ENCODE measurements at places on chromosomes 16 and 17.

DNA sequence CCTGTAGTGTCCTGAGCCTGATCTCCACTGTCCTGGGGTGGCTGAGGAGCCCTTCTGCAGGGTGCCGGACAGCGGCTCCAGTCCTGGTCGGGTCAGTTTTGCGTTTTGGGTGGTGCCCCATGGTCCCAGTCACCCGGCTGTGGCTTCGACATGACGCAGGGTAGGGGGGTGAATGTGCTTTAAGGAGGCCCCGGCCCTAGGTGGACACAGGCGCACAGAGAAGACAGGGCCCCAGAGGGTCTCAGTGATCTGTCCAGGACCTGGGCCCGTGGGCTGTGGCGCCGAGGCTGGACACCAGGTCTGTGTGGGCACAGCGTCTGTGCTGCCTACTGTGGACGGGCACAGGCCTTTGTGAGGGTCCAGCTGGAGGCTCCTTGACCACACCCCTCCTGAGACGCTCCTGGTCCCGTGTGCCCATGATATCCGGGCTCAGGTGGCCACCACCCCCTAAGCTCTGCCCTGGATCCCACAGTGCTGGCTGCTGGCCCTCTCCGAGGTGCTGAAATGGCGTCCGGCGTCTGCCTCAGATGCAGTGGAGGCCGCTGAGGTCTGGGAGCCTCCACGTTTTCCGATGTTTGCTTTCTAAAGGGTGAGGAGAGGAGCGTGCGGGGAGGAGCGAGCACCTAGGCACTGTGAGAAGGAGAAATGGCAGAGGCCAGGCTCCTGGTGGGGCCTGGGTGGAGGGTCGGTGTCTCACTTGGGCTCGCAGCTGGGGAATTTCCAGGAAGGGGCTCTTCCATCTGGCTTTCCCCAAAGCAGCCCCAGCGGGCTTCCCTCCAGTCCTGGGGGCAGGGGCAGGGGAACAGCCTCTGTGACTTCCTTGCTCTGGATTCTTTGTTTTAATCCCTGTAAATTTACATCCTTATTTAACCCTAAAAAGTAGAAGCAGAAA, 56.1 kb upstream of the ACSF3 start:
- DNase-seq, result no peak

DNA sequence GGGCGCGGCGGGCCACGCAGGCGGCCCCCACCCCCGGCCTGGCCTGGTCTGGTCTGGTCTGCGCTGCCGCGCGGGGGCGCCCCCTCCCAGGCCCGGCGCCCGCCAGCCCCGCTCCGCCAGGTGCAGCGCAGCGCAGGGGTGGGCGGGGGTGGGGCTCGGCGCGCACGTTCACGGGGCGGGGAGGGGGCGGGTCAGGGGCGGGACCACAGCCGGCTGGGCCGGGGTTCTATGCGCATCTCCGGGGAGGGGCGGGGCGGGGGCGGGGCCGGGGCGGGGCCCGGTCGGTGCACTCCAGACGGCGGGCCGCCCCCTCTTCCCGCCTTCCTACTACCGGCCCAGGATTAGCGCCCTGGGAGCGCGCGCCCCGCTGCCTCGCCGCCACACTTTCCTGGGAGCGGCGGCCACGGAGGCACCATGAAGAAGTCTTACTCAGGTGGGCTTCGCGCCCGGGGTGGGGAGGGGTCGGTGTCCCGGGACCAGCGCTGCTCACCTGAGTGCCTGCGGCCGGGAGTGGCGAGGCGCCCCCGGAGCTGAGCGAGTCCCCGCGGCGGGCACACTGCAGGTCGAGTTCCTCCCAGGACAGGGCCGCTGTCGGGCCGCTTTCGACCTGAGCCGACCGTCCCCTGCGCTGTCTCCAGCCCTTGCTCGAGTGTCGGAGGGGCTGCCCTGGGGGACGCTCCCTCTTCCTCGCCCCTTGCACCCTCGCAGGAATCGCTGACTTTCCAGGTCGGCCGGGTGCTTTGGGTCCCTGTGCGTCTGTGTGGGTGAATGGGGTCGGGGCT, 140.5 kb downstream of the SEC14L1 start:
- peak; percentile 70 for DNase-seq

DNA sequence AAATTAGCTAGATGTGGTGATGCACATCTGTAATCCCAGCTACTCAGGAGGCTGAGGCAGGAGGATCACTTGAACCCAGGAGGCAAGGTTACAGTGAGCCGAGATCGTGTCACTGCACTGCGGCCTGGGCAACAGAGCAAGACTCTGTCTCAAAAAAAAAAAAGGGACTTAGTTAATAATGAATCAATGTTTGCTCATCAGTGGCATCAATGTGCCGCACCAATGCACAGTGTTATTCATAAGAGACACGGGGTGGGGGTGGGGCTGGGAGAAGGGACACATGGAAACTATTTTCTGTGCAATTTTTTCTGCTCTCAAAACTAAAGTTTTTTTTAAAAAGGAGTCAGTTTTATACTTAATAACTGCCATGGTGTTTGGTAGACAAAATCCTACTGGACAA, 6.8 kb upstream of the ATP2C2 start:
- DNase-seq, result no peak

DNA sequence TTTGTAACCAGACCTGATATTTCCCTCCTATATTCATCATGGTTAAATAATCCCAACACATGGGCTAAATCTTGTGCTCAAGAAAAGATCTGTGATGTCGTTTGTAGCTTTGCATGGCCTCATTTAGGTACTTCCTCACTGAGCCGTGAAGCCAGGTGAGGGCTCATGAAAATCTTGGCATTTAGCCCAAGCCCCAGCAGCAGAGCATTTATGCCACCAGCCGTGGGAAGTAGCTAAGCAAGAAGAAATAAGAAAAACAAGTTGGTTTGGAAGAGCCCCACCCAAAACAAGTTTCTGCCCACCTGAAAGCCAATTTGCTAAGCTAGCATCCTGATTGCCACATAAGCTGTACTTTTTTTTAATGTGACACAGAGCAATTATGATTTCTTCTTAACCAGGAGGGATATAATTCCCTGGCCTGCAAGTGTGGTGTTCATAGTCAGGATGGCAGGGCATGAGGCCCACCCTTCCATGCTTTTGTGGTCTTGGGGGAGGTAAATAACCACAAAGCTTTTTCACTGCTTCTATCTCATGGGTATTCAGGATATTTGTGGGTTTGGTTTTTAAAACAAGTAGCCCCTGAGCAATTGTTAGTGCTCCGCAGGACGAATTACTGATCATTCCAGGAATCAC, 10.5 kb downstream of the TMIGD1 start:
- no peak for DNase-seq

GRCh38 chr17:66412857-66413558, 110.6 kb downstream of the PRKCA start:
- no peak for DNase-seq

DNA sequence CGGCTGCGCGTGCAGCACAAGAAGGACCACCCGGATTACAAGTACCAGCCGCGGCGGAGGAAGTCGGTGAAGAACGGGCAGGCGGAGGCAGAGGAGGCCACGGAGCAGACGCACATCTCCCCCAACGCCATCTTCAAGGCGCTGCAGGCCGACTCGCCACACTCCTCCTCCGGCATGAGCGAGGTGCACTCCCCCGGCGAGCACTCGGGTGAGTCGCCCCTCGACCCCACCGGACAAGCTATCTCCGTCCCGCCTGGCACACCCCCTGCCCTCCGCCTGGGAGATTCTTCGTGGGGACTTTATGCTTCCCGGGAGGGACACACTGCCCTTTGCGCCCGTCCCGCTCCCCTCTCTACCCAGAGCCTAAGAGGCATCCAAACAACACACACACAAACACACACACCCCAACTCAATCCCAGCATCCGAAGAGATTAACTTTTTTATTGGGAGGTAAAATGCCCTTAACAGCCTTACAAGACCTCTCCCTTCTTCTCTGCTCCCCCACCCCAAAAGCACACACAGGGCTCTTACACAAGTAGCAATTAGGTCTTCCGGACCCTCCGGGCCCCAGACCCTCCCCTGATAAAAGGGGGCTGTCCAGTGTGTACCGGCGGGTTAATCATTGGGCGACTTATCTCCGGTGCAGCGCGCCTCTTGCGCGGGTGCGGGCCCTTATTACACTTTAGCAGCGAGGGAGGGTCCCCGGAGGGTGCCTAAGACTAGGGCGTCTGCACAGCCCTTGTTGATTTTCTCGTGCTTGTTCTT, 2.1 kb downstream of the SOX9 start:
- DNase-seq, result peak; percentile 32

DNA sequence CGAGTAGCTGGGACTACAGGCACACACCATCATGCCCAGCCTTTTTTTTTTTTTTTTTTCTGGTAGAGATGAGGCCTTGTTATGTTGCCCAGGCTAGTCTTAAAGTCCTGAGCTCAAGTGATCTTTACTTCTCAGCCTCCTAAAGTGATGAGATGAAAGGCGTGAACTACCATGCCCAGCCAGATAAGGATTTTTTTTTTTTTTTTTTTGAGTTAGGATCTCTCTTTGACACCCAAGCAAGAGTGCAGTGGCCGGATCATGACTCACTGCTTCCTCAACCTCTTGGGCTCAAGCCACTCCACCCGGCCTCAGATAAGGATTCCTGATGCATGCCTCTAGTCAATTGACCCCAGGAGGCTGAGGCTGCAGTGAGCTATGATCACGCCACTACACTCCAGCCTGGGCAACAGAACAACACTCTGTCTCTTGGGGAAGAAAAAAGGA, 11.2 kb upstream of the PLEKHG4 start:
- peak; percentile 87 for DNase-seq

GRCh38 chr17:79534111-79534510, 76.7 kb downstream of the RBFOX3 start:
- no peak for DNase-seq

GRCh38 chr17:75737133-75737962, 16.1 kb downstream of the ITGB4 start:
- no peak for DNase-seq

- no peak for DNase-seq
Observed at GRCh38 chr16:27722892-27723450, 173.0 kb downstream of the KATNIP start.

DNA sequence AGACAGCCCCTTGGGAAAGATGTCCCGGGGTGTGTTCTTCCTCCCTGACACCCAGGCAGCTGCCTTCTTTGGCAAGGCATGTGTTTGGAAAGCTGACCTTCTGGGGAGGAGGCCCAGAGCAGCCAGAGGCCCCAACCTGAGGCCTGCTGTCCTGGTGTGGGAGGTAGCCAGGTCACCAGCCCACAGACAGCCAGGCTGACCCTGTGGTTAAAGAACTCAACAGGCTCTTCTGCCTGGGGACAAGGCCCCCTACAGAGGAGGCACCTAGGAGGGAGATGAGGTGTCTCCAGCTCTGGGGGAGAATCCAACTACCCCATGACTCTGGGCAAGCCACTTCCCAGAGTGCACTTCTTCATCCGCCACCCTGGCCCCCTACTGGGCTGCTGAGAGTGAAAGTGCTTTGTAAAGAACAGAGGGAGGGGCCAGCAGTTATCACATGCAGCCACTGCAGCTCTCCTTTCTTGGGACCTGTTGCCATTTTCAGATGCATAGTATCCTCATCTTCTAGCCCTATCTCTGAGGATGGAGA, 13.1 kb upstream of the SREBF1 start:
- peak; percentile 44 for DNase-seq

DNA sequence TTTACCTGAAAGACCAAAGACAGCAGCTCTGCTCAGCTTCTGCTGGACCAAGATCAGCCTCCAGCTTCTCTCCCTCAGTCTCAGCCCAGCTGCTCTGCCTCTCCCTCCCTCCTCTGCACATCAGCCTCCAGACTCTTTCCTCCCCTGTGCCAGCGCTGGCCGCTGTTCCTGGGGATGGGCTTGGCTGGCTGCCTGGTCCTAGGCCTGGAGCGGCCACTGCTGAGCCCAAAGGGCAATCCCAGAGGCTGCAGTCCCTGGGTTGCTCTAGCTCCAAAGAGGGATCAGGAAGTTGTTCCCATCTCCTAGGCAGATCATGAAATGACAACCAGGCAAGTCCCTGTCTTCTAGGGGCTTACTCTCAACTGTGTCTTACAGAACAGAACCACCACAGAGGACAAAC, 31.3 kb downstream of the DCUN1D3 start:
- peak; percentile 53 for DNase-seq

GRCh38 chr17:64230791-64231408, 32.2 kb downstream of the TEX2 start:
- DNase-seq, result peak; percentile 87

DNA sequence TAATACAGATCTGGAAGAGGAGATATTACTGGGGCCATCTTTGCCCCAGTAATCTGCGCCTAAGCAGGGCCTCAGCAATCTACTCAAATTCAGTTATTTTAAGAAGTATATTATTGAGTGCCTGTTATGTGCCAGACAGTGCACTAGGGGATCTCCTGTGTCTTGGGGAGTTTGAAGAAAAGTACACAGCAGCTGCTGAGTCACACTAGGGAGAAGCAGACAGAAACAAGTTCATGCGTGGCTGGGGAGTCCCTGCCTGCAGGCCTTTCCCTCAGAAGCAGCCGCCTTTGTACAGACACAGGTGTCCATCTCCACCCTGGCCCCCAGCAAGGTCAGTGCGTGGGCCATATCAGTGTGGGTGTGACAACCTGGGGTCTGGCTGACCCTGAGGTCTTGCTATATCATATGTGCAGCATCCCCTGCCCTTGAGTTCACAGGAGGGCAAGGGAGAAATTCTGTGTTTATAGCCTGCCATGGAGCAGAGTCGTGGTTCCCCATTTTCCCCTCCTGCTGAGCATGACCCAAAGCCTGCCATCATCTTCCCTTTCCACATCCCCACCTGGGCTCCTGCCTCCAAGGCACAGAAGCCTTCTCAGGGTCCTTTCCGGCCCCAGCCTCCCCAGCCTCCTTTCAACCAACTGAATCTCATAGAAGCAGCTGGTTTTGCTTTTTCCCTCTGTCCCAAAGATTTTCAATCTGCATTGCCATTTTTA, 229.9 kb upstream of the SDK2 start:
- DNase-seq, result no peak

DNA sequence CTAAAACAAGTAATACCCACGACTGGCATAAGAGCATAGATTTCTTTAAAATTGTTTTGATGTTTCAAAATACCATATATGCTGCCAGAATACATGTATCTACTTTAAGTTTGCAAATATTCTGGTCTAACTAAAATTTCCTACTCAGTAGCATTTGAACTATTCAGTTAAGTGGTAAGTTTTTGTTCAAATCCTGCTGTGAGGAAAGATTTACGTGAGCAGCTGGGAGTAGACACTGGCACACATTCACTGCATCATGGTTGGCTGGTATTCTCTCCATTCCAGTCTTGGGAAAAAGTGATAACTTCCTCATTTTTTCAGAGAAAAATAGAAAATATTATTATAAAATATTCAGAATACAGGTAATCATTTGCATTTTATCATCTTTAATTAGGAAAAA, 133.6 kb downstream of the SKAP1 start:
- DNase-seq, result no peak

- no peak for DNase-seq
Observed at GRCh38 chr17:79361873-79362771, 248.7 kb downstream of the RBFOX3 start.

GRCh38 chr17:28534740-28535375, 17.6 kb downstream of the UNC119 start:
- no peak for DNase-seq

DNA sequence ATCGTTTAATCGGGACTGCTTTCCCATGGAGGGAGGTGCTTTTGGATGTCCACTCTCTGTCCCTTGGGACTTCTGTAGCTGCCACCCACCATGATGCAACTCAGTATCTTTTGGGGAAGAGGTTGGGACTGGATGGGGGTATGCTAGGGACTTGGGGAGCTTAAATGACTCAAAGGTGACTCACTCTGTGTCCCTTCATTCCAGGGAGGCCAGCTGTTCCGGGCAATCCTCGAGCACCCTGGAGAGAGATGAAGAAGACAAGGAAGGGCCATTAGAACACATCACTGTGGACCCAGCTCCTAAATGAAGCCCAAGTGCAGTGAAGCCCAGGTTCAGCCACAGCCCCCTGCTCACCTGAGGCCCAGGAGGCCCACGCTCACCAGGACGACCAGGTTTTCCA, 4.6 kb downstream of the COL1A1 start:
- no peak for DNase-seq

All from PC-9 (cell line).